Right lung (tissue), 10 donors: ENCODE measurements at places on chromosomes 5 and 9. TPM values are rescaled to one million over a fixed set of nuclear protein-coding genes. Genes with fewer than 3 reads are reported as not detected.

FSTL4 gene
- 0.14 TPM for polyA plus RNA-seq

GRCh38 chr9:88498880-88499279 is 36.1 kb upstream of the NXNL2 start:
- no peak for DNase-seq

DNA sequence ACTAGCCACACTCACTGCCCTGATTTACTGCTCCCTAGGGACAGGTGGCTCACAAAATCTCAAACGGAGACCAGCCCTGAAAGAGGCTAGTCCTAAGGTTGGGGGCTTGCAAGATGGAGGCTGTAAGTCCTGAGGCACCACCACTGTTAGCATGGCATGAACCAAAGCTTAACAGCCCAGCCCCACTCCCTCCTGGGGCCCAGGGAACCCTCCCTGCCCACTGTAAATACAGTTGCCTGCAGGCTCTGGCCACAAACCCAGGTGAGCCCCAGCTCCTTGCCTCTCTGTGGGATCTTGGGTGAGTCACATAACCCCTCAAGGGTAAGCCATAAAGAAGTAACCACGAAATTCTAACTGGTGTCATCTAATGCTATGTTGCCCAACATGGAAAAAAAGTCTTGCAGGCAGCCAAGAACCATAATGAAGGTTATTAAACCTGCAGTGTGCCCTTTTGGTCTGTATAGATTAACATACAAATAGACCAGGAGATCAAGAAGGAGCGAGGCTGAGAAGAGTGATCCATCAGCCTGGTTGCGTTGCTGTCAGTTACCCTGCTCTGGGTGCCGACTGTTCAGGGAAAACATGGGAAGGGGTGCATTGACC is 1.7 kb upstream of the POMT1 start:
- DNase-seq: no peak

DNA sequence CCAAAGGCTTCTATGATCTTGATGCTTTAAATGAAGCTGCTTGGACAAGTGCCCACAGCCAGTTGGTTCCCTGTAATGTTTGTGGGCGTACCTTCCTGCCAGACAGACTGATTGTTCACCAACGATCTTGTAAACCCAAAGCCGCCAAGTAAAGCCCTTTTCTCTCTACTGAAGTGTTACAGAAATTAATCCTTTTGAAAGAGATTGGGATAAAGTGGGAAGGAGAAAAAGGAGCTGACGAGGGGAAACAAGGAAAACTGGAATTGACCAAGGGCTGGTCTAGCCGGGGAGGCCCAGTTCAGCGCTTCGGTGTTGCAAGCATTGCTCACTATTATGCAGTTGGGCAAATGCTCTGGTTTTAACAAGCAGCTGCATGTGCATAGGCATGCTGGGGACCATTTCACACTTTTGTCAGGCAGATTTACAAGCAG is 53.2 kb downstream of the ZNF474 start:
- peak; percentile 45 for DNase-seq

ZNG1F gene
- 28.1 TPM for polyA plus RNA-seq

DNA sequence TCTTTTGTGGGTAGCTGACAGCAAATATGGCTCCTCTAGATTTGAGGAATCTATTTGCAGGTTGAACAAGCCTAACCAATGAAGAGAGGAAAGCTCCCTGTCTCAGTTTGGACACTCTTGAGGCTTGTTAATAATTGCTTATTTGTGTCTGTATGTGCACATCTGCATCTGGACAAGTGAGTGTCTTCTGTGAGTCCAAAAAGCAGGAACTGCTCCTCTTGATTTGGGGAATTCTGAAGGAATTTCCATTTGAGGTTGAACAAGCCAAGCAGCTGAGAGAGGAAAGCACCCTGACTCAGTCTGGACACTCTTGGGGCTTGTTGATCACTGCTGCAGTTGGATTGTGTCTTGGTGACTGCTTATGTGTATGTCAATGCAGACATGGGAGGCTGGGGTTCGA is 211.6 kb downstream of the DTWD2 start:
- DNase-seq: no peak

PFN3 gene
- not detected for polyA plus RNA-seq

GRCh38 chr9:94791435-94791834 is 64.9 kb downstream of the AOPEP start:
- no peak for DNase-seq

GRCh38 chr5:32170303-32171151 is 3.6 kb downstream of the GOLPH3 start:
- peak; percentile 63 for DNase-seq

- no peak for DNase-seq
These were observed 43.1 kb downstream of the PTCD2 start for GRCh38 chr5:72363166-72363802.

VDAC1 gene
- 136 TPM for polyA plus RNA-seq

GRCh38 chr5:27311544-27311943 is 273.2 kb upstream of the CDH9 start:
- no peak for DNase-seq

GRCh38 chr5:151054709-151055108 is 26.1 kb downstream of the TNIP1 start:
- no peak for DNase-seq

GRCh38 chr9:7185612-7186011 is 427.8 kb downstream of the KDM4C start:
- DNase-seq: no peak

PIP5K1B gene
- polyA plus RNA-seq: 3.6 TPM

GRM6 gene
- polyA plus RNA-seq: 1.9 TPM

PTGES gene
- polyA plus RNA-seq: 6.6 TPM

HAVCR2 gene
- polyA plus RNA-seq: 2.3 TPM

- DNase-seq: no peak
These were observed 18.8 kb upstream of the FCN1 start for GRCh38 chr9:134936346-134937163.

- DNase-seq: no peak
These were observed 215.6 kb downstream of the PIK3R1 start for GRCh38 chr5:68431186-68431585.

DNA sequence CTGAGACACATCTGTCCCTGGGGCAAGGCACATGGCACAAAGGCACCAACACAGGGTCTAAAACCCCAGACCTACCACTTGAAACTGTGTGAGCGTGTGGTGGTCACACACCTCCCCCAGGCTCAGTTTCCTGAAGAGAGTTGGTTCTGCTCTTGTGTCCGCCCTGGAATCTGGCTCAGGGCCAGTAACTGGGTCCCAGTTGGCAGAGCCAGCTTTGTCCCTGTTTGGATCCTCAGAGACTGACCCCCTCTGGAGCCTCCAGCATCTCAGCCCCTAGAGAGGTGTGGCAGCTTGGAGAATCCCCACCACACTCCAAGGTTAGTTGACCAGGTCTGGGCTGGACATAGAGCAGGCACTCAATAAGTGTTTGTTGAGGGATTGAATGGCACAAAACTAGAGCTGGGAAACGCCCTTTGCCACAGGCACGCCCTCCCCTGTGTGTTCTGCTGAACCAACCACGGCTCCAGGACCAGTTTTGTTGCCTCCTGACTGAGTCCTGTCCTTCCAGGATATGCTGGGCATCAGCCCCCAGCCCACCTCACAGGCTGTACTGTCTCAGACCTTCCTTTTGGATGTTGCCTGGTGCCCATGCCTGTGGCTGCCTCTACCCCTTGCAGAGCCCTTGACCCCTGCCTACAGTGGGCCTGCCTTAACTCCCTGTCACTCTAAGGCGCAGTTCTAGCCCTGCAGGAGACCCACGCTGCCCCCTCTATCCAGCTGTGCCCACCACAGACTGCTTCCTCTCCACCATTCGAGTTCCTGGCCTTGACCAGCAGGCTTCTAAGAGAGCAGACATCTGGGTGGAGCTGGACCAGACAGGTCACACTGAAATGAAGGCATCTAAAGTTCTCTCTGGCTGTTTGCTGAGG is 3.8 kb upstream of the PDLIM4 start:
- no peak for DNase-seq

GRCh38 chr5:110017854-110018253 is 328.1 kb downstream of the MAN2A1 start:
- DNase-seq: no peak

GRCh38 chr5:79295029-79295428 is 59.1 kb downstream of the JMY start:
- no peak for DNase-seq

DNA sequence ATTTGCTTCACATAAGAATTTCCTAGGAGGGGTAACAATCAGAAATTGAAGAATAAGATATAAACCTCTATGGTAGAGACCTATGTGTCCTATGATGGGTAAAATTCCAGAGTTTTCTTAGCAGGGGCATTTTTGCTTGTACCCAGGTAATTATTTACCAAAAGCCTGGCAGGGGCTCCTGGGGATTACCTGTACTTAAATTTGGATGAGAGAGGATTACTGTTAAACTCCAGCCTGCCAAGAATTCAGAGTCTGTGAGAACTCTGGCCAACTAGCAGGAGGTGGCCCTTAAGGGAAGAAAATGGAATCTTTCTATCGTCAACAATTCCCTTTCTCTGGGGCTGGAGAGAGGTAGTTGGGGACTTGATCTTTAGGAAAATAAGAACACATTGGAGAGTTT is 460.4 kb downstream of the PDE4D start:
- no peak for DNase-seq

- DNase-seq: peak; percentile 47
These were observed 165.0 kb downstream of the SMARCA2 start for GRCh38 chr9:2180154-2180553.

SLC6A18 gene
- 0.09 TPM for polyA plus RNA-seq

GRCh38 chr5:68725905-68726683 is 367.7 kb upstream of the SLC30A5 start:
- DNase-seq: no peak

DNA sequence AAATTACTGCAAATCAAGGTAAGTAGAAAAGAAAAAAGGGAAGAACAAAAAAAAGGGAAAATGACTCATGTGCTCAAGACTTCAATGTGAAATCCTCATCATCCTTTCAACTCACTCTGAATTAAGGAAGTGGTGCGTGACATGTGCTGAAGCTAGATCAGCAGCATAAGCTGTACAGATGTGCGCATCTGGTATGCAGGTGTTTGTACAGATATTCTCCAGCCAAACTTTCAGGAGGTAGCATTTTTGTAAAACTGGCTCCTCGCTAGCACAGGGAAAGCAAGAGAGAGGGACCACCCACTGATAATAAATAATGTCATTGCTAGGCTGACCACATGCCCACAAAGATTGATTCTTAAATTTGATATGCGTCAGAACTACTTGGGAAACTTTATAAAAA is 253.9 kb upstream of the RGMB start:
- DNase-seq: no peak

GRCh38 chr9:116939161-116939560 is 252.1 kb downstream of the TRIM32 start:
- DNase-seq: no peak

DNA sequence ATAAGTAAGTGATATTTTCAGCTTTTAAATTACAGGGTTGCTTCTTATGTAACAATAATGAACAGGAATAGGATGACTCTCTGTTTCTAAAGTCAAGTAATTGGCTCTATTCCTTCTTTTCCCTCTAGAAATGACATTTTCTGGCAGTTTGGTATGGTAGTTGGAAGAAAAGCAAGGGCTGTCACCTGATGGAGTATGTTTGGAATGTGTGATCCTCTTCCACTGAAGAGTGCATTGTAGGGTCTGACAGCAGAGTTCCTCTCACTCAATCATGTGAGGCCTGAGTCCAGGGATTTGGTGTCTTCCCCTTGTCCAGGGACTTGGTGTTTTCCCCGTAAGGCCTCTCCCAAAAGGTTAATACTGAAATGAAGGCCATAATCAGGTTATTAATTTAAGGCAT is 233.8 kb upstream of the FBXL7 start:
- DNase-seq: no peak

PCDHGA5 gene
- 3.7 TPM for polyA plus RNA-seq

ZNF354B gene
- 23.7 TPM for polyA plus RNA-seq

- no peak for DNase-seq
These were observed 63.5 kb upstream of the OSMR start for GRCh38 chr5:38782180-38782835.

GFPT2 gene
- polyA plus RNA-seq: 9.3 TPM

GCNT1 gene
- 6.0 TPM for polyA plus RNA-seq

DNA sequence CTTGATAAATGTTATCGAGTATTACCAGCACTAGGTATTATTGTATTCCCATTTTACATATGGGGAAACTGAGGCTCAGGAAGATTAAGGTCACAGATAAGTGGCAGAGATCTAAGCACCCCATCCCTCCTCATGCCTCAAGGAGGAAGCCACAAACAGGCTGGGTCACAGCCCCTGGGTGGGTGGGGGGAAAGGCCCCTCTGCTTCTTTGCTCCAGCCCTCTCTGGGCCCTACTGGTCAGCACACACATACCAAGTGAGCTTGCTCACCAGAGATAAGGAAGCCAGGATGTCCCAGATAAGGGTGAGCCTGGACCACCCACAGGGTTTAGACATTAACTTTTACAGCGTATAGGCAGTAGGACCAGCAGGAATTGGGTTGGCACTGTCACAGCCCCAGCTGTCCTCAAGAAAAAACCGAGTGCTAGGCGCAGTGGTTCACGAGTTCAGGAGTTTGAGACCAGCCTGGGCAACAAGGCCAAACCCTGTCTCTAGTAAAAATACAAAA is 45.3 kb downstream of the STK10 start:
- no peak for DNase-seq

DNA sequence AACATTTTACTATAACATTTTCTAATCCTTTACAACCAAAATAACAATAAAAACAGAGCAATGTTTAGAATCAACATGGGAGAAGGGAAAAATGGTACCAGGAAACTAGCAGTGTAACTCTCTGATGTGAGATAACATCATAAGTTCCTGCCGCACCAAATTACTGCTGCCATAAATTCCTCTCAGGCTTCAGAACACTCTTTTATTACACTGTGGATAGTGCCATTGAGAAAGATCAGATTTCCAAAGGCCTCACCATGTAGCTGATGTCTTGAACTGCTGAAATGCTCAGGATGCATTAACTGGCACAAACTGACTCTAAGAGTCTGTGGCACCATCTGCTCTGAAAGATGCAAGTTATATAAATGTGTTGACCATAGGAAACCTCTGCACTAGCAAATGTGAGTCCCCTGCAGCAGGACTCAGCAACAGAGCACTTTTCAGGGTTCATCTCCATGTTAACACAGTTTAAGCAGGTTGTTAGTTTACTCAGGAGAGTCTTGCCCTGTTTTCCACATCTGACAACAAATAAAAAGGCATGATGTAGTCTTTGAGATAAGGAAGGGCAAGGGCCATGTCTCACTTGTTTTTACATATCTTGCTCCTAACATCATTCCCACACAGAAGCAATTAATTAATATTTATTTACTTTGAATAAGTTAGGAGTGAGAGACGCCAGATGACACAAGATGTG is 218.1 kb downstream of the CETN3 start:
- DNase-seq: no peak

PCSK5 gene
- polyA plus RNA-seq: 13.3 TPM

NDUFS6 gene
- polyA plus RNA-seq: 31.1 TPM
